Hematopoietic multipotent progenitor cell treated with erythropoietin and hydrocortisone succinate and interleukin-3 and kit ligand, for 15 days (in vitro differentiated cells): ENCODE measurements at places on chromosomes 2 and 18.

GRCh38 chr2:186058614-186059013, 320.0 kb downstream of the FSIP2 start:
- no peak for DNase-seq

- no peak for DNase-seq
These were observed 199.8 kb downstream of the EPHA4 start for GRCh38 chr2:221372159-221372884.

GRCh38 chr2:61463769-61464475, 7.0 kb downstream of the USP34 start:
- no peak for DNase-seq

DNA sequence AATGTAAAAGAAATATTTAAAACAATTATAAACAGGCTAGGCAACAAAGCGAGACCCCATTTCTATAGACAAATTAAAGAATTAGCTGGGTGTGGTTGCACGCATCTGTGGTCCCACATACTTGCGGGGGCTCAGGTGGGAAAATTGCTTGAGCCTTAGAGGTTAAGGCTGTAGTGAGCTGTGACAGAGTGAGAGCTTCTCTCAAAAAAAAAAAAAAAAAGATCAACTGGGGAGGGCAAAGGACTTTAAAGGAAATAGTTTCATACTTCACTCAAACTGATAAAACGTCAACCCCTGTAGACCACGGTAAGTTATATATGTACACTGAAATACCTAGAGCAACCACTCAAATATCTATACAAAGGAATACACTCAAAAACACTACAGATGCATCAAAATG, 37.5 kb downstream of the MGAT4A start:
- no peak for DNase-seq

DNA sequence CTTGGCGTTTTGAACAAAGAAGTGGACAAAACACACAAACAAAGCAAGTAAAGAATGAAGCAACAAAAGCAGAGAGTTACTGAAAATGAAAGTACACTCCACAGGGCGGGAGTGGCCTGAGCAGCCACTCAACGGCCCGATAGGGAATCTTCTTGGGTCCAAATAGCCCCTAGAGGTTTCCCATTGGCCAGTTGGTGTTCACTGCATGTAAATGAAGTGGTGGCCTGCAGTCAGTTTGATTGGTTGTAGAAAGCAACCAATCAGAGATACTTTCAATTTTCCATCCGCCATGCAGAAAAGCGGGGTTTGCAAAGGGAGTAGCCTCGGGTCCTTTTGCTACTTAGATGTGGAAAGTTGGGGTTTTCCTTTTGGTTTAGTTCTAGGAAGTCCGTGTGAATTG, 31.6 kb downstream of the CYBRD1 start:
- DNase-seq = no peak

DNA sequence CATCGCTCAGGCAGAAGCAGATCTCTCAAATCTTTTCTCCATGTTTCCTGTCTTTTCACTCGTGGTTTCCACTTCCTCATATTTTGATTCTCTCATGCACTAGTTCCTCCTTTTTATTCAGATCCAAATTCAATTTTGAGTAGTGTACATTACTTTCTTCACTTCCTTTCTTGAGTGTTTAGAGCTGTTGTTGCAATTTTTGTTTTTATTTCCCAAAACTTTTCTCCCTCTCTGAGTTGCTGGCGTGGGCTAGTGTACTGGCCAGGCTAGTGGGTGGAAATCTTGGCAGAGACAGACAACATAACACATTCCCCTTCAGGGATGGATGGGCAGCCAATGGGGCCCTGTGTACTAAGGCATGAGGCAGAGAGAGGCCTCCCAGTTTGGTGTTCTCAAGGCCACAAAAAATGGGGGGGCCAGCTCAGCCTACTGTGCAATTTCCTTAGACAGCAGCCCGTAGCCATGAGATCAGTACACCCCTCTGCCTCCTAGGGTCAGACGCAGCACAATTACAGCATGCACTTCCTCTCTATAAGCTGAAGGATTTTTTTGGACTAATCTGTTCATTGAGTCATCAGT, 145.1 kb upstream of the PID1 start:
- DNase-seq = no peak

GRCh38 chr2:203971251-203971650, 34.7 kb downstream of the ICOS start:
- no peak for DNase-seq

GRCh38 chr2:15733867-15734673, 142.4 kb downstream of the DDX1 start:
- no peak for DNase-seq

DNA sequence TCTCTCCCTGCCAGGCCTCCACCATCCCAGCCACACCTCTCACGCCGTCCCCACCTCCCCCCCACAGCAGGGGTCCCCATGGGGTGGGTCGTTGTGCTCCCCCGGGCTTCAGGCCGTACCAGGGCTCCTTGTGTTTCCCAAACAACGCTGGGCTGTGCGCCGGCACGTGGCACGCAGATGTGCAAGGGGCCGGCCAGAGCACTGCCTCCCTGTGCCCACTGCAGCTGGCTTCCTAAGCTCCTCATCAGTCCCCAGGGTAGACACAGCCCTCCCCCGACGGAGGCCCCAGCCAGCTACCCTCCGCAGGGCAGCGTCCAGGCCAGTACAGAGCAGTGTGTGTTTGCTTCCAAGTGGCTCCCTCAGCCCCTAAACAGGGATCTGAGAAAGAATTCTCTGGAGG, 34.0 kb downstream of the BIN1 start:
- no peak for DNase-seq

- no peak for DNase-seq
These were observed 9.3 kb upstream of the KCNE4 start for GRCh38 chr2:223042704-223043118.

DNA sequence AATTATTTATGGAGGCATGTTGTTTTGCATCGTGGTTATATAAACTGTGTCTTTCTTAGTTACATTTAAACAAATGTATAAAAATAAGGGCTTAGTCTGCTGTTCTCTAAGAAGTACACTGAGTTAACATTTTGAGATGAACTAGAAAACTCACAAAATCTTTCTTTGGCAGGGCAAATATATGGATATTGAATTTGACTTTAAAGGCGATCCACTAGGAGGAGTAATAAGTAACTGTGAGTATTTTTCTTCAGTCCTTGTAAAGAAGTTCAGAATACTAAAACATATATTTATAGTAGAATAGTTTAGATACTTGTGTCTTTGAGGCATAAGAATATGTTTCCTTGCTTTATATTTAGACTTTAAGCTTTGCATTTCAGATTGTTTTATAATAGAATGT, 104.8 kb downstream of the MYO1B start:
- no peak for DNase-seq

- peak; percentile 11 for DNase-seq
These were observed 72.8 kb upstream of the TAF1B start for GRCh38 chr2:9770308-9771100.

- DNase-seq = no peak
These were observed 37.5 kb upstream of the HS6ST1 start for GRCh38 chr2:128356127-128356526.

DNA sequence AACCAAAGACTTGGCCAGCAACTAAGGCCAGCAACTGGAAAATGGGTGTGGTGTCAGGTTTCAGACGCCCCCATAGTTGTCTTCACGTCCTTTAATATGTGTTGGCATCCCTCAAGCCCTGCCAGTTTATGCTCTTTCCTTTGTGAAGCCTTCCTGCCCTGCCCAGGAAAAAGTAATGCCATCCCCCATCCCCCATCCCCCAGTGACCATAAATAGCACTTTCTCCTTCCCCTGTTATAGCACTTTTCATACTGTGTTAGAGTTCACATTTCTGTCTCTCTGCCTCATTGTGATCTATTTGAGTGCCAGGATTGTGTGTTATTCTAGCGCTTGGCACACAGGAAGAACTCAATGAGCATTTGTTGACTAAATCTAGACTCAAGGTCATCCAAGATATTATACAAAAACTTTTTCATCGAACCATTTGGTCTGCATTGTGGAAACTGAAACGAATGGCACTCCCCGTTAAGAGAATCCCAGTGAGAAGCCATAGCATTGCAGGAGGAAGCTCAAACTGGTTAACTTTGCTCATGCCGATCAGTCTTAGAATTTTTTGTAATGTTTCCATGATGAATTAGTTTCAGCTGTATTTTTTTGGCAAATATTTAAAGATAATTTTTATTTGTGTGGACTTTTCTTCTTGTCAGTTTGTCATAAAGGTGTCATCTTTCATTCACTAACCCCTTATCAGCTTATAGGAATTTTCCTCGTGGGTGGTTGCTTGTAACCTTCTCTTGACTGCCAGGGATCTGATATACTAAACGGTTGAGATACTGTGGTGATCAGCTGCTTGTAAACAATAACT, 15.7 kb downstream of the CRIM1 start:
- DNase-seq = no peak

GRCh38 chr2:18526429-18526828, 34.0 kb downstream of the RDH14 start:
- DNase-seq = no peak

DNA sequence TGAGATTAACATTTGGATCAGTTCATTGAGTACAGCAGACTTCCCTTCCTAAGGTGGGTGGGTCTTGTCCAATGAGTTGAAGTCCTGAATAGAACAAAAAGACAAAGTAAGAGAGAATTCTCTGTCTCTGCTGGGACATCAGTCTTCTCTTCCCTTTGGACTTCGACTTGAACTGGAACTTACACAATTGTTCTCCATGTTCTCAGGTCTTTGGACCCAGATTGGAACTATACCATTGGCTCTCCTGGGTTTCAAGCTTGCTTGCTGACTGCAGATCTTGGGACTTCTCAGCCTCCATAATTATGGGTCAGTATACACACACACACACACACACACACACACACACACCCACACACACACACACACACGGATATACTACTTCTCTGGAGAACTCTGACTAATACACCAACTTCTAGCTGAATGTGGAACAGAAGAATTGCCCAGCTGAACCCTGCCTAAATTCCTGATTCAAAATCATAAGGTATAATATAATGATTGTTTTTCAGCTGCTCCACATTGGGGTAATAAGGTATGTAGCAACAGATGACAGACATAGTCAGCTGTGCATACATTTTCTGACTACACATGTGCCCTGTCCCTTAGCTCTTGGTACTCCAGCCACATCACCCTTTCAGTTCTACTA, 214.0 kb downstream of the TGIF1 start:
- DNase-seq = no peak

DNA sequence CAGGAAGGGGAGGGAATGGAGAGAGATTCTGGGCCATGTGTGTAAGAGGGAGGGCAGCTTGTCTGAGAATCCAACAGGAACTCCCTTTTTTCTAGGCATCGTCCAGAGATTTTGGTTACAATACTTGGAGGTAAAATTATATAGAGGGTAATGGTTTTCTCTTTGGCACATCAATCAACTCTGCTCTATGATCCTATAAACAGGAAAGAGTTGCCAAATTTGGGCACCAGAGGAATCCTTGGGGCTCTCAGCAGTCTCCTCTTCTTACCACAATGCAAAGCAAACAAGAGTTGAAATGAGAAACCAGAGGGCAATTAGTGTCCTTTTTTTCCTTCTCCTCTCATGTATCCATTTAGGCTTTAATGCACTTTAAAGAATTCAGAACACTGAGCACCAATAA, 243.4 kb downstream of the SLC8A1 start:
- no peak for DNase-seq

DNA sequence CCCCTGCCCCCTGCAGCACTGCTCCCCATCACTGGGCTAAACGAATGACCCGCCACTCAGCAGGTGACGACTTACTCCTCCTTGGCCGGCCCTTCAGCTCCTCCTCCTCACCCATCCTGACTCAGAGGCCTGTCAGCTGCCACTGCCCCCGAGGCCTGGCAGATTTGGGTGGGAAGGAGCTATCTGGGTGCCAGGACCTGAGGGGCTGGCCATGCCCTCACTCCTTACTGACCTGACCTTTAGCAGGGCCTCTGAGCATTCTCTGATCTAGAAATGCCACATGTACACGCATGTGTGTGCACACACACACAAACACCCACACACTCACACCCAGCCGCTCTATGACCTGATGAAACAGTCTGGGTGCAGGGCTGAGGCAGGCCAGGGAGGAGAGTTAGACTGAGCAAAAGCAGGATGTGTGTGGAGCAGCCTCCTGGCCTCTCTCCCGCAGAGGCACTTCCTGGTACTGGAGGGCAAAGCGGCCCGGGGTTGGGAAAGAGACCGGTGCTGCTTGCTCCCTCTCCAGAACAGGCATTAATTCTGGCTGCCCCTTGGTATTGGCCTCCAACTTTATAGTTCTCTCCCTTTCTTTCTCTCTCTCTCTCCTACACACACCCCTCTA, 68.0 kb downstream of the ZFP36L2 start:
- no peak for DNase-seq

DNA sequence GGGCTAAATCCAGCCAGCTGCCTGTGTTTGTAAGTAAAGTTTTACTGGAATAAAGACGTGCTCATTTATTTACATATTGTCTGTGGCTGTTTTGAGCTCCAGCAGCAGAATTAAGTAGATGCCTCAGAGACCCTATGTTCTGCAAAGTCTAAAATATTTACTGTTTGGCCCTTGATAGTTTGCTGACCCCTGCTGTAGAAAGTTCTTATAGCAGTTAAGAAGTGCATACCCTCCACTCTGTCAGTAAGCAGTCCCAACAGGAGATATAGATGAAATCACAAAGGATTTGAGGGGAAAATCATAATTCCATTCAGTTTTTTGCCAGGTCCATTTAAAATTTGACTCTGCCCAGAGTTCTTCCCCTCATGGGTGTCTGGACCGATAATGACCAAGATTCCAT, 50.1 kb upstream of the ITM2C start:
- no peak for DNase-seq

DNA sequence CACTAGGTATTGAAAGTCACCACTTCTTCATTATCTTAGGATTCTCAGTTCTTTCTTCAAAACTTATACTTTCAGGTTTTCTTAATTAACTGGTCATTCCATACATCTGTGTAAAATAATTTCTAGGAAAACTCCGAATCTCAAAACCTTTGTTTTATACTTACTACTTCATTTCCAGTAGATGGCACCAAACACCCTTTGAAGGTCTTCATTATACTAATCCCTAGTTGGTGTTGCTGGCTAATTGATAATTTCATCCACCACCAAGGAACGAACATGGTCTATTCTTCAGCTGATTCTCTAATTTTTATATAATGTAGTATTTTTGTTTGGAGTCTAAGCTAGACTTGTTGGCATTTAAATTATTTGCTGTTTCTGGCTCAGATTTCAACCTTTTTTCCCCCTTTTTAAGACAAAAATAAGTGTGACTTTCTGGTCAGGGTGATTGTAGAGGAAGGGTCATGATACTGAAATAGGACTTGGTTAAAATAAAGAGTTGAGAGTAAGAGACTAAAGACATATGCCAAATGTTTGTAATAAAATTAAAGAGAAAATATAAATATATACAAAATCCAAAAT, 2.8 kb upstream of the MXD1 start:
- DNase-seq = peak; percentile 83

DNA sequence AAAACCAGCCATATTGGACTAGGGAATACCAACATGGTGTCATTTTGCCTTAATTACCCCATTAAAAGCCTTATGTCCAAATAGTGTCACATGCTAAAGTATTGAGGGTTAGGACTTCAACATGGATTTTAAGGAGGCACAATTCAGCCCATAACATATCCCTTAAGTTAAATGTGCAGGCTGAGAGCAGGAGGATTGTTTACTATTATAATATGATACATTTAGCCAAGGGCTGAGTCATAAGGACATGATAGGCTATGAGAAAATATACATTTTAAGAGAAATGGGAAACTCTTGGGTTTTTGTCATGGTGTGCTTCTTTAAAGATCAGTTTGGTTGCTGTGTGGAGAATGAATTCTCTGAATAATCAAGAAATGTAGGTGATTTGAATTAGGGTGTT, 136.8 kb downstream of the RDH14 start:
- no peak for DNase-seq

GRCh38 chr2:46815121-46815802, 100.3 kb downstream of the MCFD2 start:
- DNase-seq = no peak

GRCh38 chr18:10374636-10375293, 79.7 kb upstream of the APCDD1 start:
- DNase-seq = no peak

GRCh38 chr2:128026448-128027277, 1.2 kb downstream of the SAP130 start:
- peak; percentile 8 for DNase-seq
